ENCODE measurements at places on chromosomes 3 and 15.

DNA sequence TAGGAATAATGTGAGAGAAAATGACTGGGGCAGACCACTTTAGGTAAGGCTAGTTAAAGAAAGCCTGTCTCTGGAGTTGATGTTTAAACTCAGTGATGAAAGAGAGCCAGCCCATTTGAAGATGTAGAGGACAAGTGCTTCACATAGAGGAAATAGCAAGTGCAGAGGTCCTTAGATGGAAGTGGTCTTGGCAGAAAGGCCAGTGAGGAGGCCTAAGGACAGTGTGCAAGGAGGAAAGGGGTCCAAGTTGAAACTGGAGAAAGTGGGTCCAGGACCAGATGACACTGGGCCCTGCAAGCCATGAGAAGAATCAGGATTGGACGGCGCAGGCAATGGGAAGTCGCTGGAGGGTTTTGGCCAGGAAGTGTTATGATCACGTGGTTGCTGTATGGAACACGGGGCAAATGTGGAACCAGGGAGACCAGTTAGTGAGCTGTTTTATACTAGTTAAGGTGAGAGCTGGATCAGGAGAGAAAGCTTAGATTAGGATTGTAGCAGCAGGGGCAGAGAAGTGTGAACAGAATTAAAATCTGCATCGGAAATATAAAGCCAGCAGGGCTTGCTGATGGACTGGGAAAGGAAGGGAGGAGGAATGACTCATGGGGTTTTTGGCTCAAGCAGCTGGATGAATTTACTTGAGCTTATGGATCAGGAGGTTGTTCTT is 48.0 kb upstream of the SCAANT1 start:
- H3K27ac ChIP-seq, result peak overlapping the region; percentile 6
- H3K27me3 ChIP-seq, result no peaks in the 10 kb centered on the region

- no peak for DNase-seq
- no peak overlapping the region for H3K4me3 ChIP-seq
- H3K4me1 ChIP-seq, result no peaks in the 10 kb centered on the region
- no peaks in the 10 kb centered on the region for H3K27me3 ChIP-seq
- H3K36me3 ChIP-seq, result no peaks in the 10 kb centered on the region
- H3K27ac ChIP-seq, result no peak overlapping the region
Measured at GRCh38 chr3:29186982-29187725, 93.7 kb upstream of the RBMS3 start.

DNA sequence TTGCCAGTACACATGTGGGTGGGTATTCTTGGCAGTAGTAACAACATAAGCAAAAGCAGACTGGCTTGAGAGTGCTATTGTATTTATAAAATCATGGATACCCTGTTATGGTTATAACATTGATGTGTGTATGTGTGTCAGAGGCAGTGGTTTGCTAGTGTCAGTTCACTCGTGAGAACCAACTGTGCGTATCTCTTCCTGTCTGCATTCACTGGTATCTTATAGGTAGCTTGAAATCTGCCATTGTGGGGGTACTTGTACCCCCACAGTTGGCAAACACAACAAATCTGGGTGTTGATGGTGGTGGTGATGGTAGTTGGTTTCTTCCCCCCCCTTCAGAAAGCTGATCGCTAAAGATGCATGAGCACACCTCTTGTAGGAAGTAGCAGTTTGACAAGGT is 355.8 kb upstream of the SATB1 start:
- peaks cover 10% of the 10 kb centered on the region for H3K4me1 ChIP-seq
- no peak for DNase-seq
- no peak overlapping the region for H3K27ac ChIP-seq
- H3K36me3 ChIP-seq, result no peaks in the 10 kb centered on the region

DNA sequence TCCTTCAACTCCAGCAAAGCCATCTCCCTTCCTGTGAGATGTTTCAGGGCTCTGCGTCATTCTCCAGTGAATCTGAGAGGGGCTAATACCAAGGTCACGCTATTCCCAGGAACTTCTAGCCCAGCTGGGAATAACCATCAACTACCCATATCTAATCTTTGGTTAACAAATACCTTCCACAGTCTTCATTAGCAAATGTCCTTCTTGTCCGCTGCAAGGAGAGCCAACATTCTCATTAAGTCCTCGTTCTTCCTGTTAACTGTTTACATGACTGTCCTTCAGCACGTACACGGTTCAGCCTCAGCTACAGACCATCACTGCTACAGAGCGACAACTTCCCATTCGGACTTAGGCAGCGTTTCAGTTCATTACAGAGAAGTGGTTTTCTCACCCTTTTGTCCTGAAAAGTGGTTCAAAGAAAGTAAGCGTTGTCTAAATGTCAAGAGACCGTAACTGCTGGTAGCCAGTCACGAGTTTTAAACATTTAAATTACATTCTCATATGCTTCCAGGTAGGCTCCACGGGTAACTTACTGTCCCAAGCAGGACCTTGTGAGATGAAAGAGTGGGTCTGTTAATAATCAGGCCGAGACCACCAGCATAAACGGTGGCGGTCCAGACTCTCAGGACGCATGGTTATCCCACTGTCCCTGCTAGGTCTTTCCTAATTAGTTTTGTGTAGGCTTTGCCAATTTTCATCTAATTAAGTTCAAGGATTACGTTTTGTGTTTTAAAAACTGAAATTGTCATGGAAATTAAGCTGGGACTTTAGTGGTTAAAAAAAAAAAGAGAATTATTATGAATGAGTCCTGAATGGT is 63.8 kb downstream of the CHSY1 start:
- H3K36me3 ChIP-seq, result no peaks in the 10 kb centered on the region
- H3K4me3 ChIP-seq, result no peak overlapping the region
- no peak for DNase-seq
- H3K27me3 ChIP-seq, result no peaks in the 10 kb centered on the region

GRCh38 chr15:67720556-67721175 is 104.6 kb upstream of the SKOR1 start:
- no peaks in the 10 kb centered on the region for H3K4me1 ChIP-seq
- no peak overlapping the region for H3K27ac ChIP-seq
- H3K36me3 ChIP-seq, result no peaks in the 10 kb centered on the region
- H3K4me3 ChIP-seq, result no peak overlapping the region

DNA sequence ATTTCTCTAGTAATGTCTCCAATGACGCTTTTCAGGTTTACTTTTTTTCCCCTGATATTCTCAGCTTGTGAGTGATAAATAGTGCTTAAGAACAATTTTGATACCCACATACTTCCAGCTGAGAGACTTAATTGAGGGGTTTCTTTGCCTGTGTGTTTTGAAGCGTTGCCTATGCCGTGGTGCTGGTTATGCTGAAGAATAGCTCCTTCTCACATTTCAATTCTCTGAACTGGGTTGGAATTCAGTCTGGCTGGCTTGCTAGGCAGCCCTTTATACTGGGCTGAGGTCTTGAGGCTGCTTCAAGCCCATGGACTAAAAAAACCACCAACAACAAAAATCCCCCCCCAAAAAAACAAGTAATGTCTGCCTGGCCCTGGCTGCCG is 87.4 kb downstream of the CHST2 start:
- no peaks in the 10 kb centered on the region for H3K4me1 ChIP-seq
- DNase-seq, result no peak
- no peak overlapping the region for H3K27ac ChIP-seq
- no peaks in the 10 kb centered on the region for H3K27me3 ChIP-seq
- no peak overlapping the region for H3K4me3 ChIP-seq

All from pancreas (tissue), 10 donors.